ENCODE measurements at places on chromosomes 5 and 9. TPM values are rescaled to one million over a fixed set of nuclear protein-coding genes. Genes with fewer than 3 reads are reported as not detected.

GRCh38 chr9:22053178-22053577 lies 44.1 kb upstream of the CDKN2B start:
- H3K4me3 ChIP-seq = no peak overlapping the region
- H3K27me3 ChIP-seq = no peaks in the 10 kb centered on the region
- no peaks in the 10 kb centered on the region for H3K4me1 ChIP-seq

GRCh38 chr5:108523360-108523759 lies 141.5 kb upstream of the FBXL17 start:
- no peaks in the 10 kb centered on the region for H3K4me1 ChIP-seq
- H3K36me3 ChIP-seq = peaks cover 7% of the 10 kb centered on the region
- H3K27me3 ChIP-seq = no peaks in the 10 kb centered on the region
- no peak overlapping the region for H3K27ac ChIP-seq
- DNase-seq = no peak

DNA sequence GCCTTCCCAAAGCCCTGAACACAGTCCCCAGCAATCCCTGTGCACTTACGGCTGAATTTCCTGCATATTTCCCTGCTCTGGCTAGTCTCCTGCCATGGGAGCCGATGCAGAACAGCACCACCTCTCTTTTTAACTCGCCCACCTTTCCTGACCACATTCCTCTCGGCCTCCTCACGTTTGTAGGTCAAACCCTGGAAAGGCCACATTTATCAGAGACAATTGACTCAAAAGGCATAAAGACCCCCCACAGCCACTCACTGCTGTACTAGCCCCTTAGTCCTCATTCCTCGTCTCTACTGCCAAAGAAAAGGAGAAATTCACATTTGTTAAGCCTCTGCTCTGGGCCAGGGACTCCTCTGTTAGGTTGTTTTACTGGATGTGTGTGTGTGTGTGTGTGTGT lies 43.6 kb downstream of the ENC1 start:
- H3K27me3 ChIP-seq = no peaks in the 10 kb centered on the region
- no peak overlapping the region for H3K27ac ChIP-seq
- no peak overlapping the region for H3K4me3 ChIP-seq
- no peaks in the 10 kb centered on the region for H3K36me3 ChIP-seq
- no peak for DNase-seq

DNA sequence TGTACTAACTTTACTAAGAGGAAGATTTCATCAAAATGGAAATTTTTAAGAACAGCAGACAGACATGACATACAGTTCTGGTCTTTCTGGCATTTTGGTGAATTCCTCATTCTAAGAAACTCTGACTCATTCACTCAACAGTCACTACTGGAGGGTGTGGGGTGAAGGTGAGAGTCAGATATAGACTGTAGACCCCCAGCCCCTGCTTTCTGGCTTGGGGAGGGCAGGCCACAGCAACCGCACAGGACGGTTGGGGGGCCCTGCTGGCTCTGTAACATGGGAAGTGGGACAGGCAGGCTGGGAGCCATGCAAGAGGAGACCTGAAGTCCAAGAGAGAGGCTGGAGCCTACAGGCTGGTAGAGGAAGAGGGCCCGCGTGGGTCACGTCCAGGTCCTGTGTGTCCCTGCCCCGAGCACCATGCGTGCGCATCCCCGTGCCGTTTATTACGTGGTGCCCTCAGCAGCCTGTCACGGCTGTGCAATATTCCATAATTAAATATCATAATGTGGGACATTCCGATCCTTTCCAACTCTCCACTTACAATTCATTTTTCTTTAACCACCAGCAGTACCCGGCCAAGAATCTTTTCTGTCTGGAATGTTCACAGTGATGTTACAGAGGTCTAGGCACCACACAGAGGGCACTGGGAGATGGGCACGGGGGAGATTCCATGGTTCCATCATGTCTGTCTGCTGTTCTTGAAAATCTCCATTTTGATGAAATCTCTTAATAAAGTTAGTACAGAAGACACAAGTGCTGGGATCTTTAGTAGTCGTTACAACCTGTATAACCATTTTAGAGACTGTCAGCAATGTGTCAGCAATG lies 75.5 kb downstream of the SEMA4D start:
- peaks cover 9% of the 10 kb centered on the region for H3K36me3 ChIP-seq
- no peak overlapping the region for H3K4me3 ChIP-seq
- H3K27ac ChIP-seq = peak overlapping the region; percentile 9
- no peak for DNase-seq

GRCh38 chr5:60779466-60779865 lies 64.6 kb downstream of the ELOVL7 start:
- H3K27me3 ChIP-seq = no peaks in the 10 kb centered on the region
- no peak overlapping the region for H3K27ac ChIP-seq
- no peak overlapping the region for H3K4me3 ChIP-seq
- no peaks in the 10 kb centered on the region for H3K36me3 ChIP-seq

- no peak for DNase-seq
- no peaks in the 10 kb centered on the region for H3K27me3 ChIP-seq
- H3K36me3 ChIP-seq = no peaks in the 10 kb centered on the region
These were observed 14.6 kb downstream of the MRPS27 start for GRCh38 chr5:72305194-72306142.

GRCh38 chr5:61591859-61592258 lies 259.8 kb downstream of the ZSWIM6 start:
- peaks cover 5% of the 10 kb centered on the region for H3K4me1 ChIP-seq
- DNase-seq = no peak
- peaks cover 2% of the 10 kb centered on the region for H3K27me3 ChIP-seq
- peaks cover 15% of the 10 kb centered on the region for H3K36me3 ChIP-seq
- H3K27ac ChIP-seq = no peak overlapping the region
- H3K4me3 ChIP-seq = no peak overlapping the region

DNA sequence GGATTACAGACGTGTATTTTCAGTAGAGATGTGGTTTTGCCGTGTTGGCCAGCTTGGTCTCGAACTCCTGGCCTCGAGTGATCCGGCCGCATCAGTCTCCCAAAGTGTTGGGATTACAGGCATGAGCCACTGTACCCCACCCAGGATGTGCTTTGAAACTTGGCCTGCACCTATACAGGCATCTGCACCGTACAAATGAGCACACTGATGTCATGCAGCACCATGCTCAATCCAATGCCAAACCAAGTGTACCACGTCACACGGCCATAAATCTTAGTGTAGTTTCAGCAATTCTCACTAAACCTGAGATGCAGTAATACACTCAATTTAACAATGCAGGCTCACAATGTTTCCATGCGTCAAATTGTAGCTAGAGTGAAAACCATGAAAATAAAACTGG lies 6.3 kb downstream of the NSUN2 start:
- H3K36me3 ChIP-seq = peaks cover 3% of the 10 kb centered on the region
- DNase-seq = no peak
- H3K4me1 ChIP-seq = peaks cover 5% of the 10 kb centered on the region
- H3K27ac ChIP-seq = no peak overlapping the region
- no peak overlapping the region for H3K4me3 ChIP-seq

- H3K27me3 ChIP-seq = peaks cover 1% of the 10 kb centered on the region
- DNase-seq = no peak
- no peak overlapping the region for H3K4me3 ChIP-seq
- no peak overlapping the region for H3K27ac ChIP-seq
These were observed 27.2 kb downstream of the RANBP6 start for GRCh38 chr9:5988265-5988664.

DNA sequence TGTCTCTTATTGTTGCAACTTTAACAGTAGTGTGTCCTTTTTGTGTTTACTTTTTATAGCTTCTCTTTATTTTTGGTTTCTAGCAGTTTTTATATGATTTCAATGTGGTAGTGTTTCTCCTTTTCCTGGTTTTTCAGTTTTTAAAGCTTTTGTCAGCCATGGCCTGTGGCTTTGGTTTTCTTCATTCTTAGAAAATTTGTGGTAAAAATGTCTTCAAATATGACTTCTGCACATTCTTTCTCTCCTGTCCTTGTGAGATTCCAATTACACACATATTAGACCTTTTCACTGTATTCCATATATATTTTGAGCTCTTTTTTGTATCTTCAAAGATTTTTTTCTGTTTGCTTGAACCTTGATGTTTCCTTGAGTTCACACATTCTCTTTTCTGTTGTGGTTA lies 180.5 kb downstream of the CNTLN start:
- DNase-seq = no peak
- H3K4me1 ChIP-seq = no peaks in the 10 kb centered on the region
- no peaks in the 10 kb centered on the region for H3K36me3 ChIP-seq
- no peak overlapping the region for H3K4me3 ChIP-seq

GRCh38 chr5:9515436-9515835 lies 30.4 kb downstream of the SEMA5A start:
- no peaks in the 10 kb centered on the region for H3K36me3 ChIP-seq
- H3K27me3 ChIP-seq = no peaks in the 10 kb centered on the region
- DNase-seq = no peak
- no peaks in the 10 kb centered on the region for H3K4me1 ChIP-seq
- no peak overlapping the region for H3K27ac ChIP-seq
- no peak overlapping the region for H3K4me3 ChIP-seq

DNA sequence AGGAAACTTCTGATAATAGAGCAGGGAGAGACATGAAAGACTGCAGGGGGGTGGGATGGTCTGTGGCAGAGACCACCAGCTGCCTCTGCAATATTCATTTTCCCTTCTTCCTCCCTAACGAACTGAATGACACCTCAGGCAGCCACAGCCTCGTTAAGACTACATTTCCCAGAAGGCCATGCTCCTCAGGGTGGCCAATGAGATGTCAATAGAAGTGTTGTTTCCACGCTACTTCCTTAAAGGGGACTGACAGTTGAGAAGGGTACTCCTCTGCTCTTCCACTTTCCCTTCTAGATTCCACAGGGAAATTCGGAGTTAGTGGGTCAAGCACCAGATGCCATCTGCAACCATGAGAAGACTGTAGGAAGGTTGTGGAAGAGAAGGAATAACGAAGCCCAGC lies 52.0 kb upstream of the DAPK1 start:
- DNase-seq = peak; percentile 53
- H3K4me3 ChIP-seq = no peak overlapping the region
- no peaks in the 10 kb centered on the region for H3K36me3 ChIP-seq
- H3K4me1 ChIP-seq = peaks cover 15% of the 10 kb centered on the region
- peaks cover 3% of the 10 kb centered on the region for H3K27me3 ChIP-seq
- H3K27ac ChIP-seq = peak overlapping the region; percentile 38

GRCh38 chr9:83425240-83425639 lies 113.0 kb downstream of the FRMD3 start:
- no peaks in the 10 kb centered on the region for H3K36me3 ChIP-seq
- no peak overlapping the region for H3K4me3 ChIP-seq
- H3K27ac ChIP-seq = no peak overlapping the region
- H3K4me1 ChIP-seq = no peaks in the 10 kb centered on the region

DNA sequence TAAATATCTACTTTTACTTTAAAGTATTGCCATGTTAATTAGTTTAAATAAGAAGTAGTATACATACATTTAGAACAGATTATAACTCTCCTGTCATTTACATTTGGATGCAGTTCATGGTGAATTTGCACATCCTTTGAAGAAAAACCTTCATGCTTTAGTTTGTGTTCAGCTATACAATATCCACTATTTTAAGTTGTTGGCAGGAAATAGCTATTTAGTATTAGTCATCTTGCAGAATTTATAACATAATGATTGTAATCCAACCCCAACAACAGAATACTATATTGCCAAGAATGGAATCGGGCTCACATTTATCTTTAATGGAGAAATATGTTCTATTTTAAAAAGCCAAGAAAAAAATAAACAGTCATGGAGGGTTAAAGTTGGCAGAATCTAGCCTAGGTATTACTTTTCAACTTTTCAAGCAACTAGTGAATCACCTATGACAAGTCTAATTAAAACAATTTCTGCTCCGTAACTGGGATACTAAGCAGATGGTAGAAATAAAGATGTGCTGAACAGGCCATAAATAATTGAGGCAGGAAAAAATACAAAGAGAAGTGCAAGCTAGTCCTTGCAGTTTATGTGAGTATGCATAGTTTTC lies 1170.6 kb upstream of the NUDT12 start:
- no peaks in the 10 kb centered on the region for H3K27me3 ChIP-seq
- DNase-seq = no peak
- H3K36me3 ChIP-seq = no peaks in the 10 kb centered on the region
- no peak overlapping the region for H3K27ac ChIP-seq
- no peak overlapping the region for H3K4me3 ChIP-seq

GRCh38 chr9:123150708-123151503 lies 117.4 kb downstream of the GPR21 start:
- no peak overlapping the region for H3K4me3 ChIP-seq
- H3K4me1 ChIP-seq = no peaks in the 10 kb centered on the region
- H3K27me3 ChIP-seq = no peaks in the 10 kb centered on the region
- no peak overlapping the region for H3K27ac ChIP-seq
- no peaks in the 10 kb centered on the region for H3K36me3 ChIP-seq
- no peak for DNase-seq

DNA sequence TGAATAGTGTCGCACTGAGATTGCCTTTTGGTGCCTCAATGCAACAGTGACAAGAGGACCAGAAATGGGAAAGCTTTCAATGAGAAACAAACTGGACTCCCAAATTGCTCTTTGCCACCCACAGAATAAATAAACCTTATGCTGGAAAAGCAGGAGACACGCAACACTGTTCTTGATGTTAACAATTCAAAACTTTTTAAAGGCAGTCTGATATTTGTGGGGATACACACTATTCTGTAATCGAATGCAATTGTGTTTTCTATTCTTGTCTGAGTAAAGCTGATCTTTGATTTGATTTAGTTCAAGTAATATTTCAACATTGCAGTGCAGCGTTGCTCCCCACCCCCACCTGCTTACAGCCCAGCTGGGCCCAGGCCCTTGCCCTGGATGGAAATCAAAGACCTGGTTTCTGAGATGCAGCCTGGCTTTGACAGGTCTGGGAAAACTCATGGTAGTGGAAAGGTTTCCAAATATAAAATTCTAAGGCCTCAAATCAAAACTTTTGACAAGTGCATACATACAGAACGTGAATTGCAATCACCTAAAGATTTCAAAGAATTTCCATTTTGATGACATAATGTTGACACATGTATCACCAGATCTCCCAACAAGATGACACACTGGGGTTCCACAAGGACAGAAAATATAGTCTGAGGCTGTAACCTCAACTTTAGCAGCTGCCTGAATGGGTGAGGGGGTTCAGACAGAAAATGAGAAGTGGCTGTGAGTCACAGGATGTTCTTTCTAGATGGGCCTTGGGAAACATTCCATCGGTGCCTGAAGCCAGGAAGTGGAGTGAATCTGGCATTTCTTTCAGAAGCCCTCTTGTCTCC lies 55.1 kb downstream of the ABCA1 start:
- H3K36me3 ChIP-seq = peaks cover 6% of the 10 kb centered on the region
- H3K4me1 ChIP-seq = peaks cover 39% of the 10 kb centered on the region
- no peak overlapping the region for H3K4me3 ChIP-seq
- H3K27me3 ChIP-seq = peaks cover 10% of the 10 kb centered on the region
- H3K27ac ChIP-seq = no peak overlapping the region

DNA sequence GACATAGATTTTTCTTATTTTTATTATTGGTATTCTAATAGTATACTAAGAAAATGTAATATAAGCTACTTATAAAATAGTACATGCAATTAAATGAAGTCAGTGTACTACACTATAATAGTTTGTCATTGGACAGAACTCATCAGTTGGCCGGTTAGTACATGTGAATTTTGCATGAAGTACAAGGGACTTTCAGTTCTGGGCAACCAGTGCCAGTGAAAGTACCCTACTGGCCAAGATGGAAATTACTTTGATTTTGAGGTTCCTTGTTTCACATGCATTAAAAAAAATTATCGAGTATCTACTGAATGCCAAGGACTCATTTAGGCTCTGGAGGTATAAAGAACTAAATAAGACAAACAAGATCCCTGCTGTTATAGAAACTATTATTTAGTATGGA lies 213.4 kb upstream of the ELL2 start:
- no peaks in the 10 kb centered on the region for H3K36me3 ChIP-seq
- H3K4me1 ChIP-seq = no peaks in the 10 kb centered on the region

The LHX3 gene
- total RNA-seq = 0.81 TPM

The ORM2 gene
- total RNA-seq = not detected

The SPINK7 gene
- total RNA-seq = not detected

The NIPBL gene
- total RNA-seq = 81.1 TPM

The EPB41L4A gene
- 125 TPM for total RNA-seq

The CDKN2B-AS1 gene
- not detected for total RNA-seq

The SPINK5 gene
- 7.5 TPM for total RNA-seq

The ARHGEF37 gene
- total RNA-seq = 1.0 TPM

The PCDHGB1 gene
- total RNA-seq = 9.6 TPM

The TCF7 gene
- 5.8 TPM for total RNA-seq

The ITGA2 gene
- not detected for total RNA-seq

The NACC2 gene
- 3.9 TPM for total RNA-seq
